ENCODE measurements at places on chromosomes 12 and 14.

- DNase-seq, result no peak
Observed at GRCh38 chr14:89444516-89445125, 27.6 kb upstream of the FOXN3 start.

GRCh38 chr12:107478881-107479280 is 206.7 kb upstream of the PWP1 start:
- no peak for DNase-seq

DNA sequence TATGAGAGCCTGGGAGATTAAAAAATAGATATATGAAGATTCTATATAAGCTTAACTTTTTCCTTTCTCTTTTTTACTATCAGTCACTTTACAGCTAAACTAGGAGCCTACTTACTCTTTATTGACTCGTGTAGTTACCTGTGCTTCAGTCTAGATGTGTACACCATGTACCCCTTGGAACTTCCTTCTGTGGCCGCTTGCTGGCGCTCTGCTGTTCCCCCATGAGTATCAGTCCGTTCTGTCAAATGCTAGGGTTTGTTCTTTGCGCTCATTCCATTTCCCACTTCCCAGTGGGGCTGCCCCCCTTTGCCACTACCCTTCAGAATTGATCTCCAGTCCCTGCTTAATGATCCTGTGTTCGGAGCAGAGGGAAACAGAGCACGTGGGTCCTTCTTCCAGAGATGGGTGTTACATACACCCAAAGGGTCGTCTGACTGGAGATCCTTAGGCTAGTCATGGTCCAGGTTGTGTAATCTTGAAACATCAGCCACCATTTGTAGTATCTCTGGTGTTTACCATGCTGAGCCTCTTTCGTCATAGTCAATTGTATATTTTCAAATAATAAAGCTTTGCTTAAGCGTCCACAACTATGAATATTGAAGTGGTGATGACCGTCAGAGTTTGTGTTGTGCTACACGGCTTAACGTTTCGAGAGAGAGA is 160.0 kb downstream of the FBXL14 start:
- DNase-seq, result no peak

GRCh38 chr14:25009891-25010290 is 40.1 kb downstream of the STXBP6 start:
- no peak for DNase-seq

DNA sequence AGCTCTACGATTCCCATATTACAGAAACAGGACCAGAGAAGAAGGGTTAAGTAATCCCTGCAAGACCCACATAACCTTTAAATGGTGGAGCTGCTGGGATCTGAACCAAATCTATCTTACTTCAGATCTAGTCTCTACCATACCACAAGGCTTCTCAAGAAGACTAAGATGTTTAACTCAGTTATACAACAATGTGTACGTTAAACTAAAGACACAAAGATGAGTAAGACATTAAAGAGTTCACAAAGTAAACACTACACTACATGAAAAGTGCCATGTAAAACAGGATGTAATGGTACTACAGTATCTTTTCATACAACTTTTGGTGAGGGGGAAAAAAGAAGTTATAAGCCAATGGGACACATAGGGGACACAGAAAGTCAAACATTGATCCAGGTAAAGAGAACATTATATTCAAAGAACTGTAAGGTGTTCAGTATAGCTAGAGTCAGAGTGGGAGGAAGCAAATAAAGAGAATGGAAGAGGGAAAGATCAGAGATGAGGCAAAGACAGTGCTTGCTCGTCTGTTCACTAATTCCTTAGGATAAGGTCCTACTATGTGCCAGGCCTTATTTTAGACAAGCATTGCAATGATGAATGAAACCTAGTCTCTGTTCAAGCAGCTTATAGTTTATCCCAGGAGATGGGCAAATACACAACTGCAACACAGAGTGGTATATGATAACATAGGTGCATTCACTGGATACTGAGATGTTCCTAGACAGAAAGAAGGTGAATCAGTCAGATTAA is 7.7 kb downstream of the TMED10 start:
- no peak for DNase-seq

DNA sequence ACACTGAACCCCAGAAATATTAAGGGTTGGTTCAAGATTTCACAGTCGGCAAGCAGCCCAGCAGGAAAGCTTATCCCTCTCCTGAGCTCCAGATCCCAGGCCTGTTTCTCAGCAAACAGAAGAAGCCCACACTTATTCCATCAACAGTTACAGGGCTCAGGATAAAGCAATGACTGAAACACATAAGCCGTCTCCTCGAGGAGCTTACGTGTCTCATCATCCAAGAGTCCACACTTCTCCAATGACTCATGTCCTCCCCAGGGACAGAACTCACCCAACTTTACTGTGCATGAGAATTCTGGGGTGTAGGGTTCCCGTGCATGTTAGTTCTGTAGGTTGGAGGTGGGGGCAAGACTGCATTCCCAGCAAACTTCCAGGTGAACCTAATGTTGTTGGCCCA is 31.2 kb downstream of the GSC start:
- no peak for DNase-seq

DNA sequence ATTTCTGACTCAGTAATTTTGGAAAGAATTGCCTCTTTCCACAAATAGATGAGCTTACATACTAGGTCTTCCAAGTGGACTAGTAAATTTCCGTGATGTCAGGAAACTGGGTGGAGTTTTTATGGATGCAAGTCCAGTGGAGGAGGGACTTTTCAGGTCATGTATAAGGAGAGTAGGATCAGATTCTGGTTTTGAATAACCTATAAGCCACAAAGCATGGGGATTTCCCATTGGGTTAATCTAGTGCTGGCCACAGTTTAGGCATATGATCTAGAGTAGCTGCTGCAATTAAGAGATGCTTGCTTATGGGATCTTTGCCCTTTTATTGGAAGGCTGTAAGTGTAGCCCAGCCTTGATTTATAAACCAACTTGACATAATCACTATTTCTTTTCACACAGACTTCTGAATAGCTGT is 33.8 kb downstream of the STK38L start:
- no peak for DNase-seq

DNA sequence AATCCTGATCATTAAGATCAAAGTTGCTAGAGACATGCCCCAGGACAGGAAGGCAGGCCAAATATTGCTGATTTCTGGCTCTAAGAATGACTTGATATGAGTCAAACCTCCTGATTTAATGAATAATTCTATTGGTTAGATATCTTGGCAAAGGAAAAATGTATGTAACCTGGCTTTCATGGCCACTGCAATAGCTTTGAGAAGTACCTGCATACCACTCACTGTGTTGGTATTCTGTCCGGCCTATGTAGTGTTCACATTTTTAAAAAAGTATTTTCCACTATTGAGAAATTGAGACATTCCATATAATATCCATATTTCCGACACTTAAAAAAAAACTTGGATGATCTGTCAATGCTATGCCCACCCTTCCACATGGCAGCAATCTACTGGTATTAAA is 283.1 kb upstream of the SOX5 start:
- DNase-seq, result no peak

DNA sequence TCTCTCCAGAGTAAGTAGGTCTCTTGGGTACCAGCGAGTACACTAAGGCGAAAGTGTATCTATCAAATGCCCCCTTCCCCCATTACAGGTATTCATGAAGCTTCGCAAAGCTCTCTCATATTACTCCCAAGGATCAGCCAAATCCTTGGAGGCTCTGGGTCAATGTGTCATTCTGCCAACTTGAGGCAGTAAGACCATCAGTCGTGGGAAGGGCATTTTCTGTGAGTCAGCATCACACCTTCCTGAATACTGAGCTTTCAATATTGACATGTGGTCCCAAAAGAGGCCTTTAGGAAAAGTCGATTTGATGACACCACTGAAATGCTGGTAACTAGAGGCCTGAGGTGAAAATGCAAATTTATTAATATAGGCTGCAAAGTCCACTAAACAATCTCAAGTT is 323.9 kb downstream of the LRIG3 start:
- no peak for DNase-seq

GRCh38 chr12:131260954-131261353 is 307.2 kb downstream of the ADGRD1 start:
- DNase-seq, result no peak

GRCh38 chr12:114476159-114476558 is 70.2 kb upstream of the TBX5 start:
- DNase-seq, result peak; percentile 12
